Naive thymus-derived CD8-positive, alpha-beta T cell (primary cell): ENCODE measurements at places on chromosomes 16 and 17. TPM values are rescaled to one million over a fixed set of nuclear protein-coding genes. Genes with fewer than 3 reads are reported as not detected.

SLC16A11 gene
- 2.2 TPM for polyA plus RNA-seq

PIRT gene
- not detected for polyA plus RNA-seq

ZNF18 gene
- polyA plus RNA-seq: 6.8 TPM

SPNS3 gene
- 13.7 TPM for polyA plus RNA-seq

EFCAB13 gene
- 11.0 TPM for polyA plus RNA-seq

ALOX12 gene
- 0.31 TPM for polyA plus RNA-seq

CCL1 gene
- polyA plus RNA-seq: not detected
